ENCODE measurements at places on chromosomes 4 and X.

DNA sequence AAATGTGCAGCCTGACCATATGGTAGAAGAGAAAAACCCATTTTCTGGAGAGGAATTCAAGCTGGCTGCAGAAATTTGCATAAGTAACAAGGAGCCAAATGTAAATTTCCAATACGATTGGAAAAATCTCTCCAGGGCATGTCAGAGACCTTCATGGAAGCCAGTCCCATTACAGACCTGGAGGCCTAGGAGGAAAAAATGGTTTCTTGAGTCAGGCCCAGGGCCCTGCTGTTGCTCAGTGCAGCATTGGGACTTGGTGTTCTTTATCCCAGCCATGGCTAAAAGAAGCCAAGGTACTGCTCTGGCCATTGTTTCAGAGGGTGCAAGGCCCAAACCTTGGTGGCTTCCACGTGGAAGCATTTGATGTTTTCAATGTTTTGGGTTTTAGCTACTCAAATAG lies 70.6 kb downstream of the MAGEC2 start:
- no peak for DNase-seq

GRCh38 chrX:46628460-46629371 lies 55.2 kb downstream of the CHST7 start:
- DNase-seq: no peak

DNA sequence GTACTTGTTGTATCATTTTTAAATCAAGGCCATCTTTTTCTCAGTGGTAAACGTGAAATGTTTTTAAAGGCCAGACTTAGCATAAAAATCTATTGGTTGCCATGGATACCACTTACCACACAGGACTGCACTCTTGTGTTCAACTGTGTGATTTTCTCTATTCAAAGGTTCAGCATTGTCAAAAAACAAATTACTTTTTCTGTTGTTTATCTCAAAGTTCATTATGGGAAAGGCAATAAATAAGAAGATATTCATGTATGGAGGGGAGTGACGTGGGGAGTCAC lies 231.0 kb upstream of the GATB start:
- no peak for DNase-seq

DNA sequence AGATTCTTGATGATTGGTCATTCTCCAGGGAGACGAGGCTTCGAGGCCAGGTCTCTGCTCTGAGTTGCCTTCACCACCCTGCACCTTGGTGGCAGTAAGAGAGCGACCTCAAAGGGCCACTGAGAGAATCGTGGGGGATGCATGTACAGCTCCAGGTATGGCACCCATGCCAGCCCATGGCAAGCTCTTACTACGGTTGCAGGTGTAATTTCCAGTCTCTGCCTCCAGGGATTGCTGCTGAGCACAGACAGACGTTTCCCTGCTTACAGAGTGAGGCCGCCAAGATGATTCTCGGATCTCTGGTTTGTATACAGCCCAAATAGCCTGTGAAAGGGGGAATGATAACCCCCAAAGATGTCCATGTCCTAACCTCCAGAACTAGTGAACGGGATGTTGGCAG lies 16.3 kb upstream of the DRD5 start:
- peak; percentile 10 for DNase-seq

DNA sequence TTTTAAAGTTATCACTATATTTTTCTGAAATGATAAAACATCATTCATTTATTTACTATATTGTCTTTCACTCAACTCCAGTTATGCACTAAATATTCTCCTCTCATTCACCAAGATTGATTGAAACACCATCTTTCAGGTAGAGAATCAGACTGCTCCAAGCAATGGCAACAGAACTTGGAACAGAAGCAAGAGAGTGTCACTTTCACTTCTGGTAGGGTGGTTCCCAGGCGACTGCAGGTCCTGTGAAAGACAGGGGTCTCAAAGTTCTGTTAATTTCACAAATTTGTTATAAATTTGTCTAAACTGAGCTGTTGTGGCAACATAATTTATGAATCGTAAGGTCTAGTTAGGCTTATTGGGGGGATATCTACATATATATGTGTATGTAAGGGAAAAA lies 47.8 kb downstream of the RHOH start:
- DNase-seq: no peak

- no peak for DNase-seq
Measured at GRCh38 chrX:34578237-34578636, 78.8 kb downstream of the TMEM47 start.

DNA sequence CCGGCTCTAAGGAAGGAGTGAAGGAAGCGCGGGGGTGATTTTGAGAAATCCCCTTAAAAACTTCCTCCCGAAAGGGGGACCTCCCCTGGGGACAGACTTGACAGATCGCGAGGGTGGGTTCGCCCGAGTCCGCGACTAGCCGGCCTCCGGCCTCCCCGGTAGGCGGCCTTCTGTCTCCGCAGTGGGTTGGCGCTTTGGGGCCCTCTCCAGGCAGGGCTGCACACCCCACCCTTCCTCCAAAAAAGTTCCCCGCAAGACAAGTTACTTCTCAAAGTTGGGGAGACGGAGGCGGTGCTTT lies 24.8 kb downstream of the HOPX start:
- DNase-seq: no peak

DNA sequence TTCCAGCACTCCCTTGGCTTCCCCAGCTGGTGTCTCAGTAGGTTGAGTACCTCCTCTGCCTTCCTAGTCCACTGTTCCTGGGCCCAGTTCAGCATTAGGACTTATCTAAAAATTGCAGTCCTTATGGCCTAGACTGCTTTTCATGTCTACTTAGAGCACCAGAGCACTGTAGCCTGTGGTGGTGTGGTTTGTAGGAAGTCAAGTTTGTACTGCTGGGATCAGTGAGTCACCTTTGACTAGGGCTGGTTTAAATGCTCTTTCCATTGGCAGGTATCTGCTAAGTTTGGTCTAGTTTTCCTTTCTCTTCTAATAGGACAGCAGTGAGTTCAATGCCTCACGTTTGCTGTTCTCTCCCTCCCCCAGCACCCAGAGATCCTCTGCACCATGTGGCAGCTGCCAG lies 233.6 kb upstream of the WDFY3 start:
- no peak for DNase-seq

DNA sequence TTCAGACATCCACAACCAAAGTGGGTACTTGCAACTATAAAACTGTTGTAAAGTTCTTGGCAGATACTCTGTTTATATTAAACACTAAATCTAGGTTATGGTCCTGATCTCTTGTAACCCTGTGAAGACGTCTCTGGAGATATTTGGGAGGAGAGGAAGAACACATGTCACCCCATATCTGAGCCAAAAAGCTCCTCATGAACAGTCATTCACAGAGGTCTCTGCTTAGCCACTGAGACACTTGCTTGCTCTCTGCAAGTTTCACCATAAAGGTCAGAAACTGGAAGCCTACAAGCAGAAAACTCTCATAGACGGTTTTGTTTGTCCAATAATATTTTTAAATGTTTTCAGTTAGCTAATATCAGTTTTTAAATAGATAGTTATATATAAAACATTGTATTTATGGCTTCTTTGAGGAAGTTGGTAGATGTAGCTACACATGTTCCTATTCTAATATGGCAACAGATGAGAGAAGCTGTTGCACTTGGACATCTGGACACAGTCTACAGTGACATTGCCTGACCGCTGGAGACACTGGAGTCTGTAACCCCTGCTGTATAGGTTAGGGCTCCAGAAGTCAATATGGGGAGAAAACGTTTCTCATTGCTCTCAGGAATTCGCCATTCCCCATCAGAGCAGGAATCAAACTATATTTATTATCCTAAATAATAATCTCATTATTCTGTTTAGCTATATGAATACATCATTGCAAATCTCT lies 73.6 kb downstream of the C4orf46 start:
- no peak for DNase-seq

GRCh38 chr4:159283696-159284095 lies 180.8 kb downstream of the RAPGEF2 start:
- no peak for DNase-seq

DNA sequence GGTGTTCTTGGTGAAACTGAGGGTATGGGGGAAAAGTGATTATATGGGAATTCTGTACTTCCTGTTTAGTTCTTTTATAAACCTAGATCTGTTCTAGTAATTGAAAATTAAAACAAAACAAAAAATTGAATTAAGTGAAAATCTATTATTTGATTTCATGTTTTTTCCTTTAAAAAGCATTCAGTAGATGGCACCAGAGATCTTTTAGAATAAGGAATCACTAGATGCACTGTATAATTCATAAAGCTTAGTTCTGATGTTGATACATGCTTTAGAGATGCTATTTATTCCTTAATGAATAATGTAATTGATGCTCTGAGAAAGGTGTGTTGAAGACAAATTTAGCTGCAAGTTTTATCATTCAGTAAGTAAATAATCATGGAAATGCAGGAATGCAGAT lies 87.3 kb downstream of the LCORL start:
- DNase-seq: no peak

DNA sequence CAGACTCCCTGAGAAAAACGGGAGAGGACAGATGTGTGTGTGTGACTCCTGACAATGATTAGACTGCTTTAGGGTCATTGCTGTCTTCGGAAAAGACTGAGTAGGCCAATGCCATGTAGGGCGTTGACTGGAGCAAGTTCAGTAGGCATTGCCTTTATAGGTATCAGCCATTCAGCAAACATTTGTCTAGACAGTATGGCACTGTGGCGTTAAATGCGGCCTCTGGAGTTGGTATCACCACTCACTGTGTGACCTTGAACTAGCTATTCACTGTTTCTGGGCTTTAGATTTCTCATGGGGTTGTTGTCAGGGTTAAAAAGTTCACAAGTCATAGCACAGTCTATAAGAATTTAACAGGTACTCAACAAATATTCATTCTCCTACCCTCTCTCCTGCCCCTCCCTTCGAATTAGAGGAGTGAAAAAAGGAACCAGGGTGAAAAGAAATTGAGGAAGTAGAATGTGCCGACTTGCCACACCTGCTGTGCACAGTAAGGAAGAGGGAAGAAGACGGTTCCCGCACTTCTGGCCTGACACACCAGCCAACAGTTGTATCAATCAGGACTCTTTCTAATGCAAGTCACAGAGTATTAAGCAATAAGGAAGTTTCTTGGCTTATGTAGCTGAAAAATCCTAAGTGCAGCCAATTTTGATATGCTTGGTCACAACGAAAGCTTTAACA lies 83.2 kb upstream of the PLAC8 start:
- DNase-seq: no peak

- DNase-seq: no peak
Measured at GRCh38 chr4:179855469-179855868, 2387.7 kb upstream of the TENM3 start.

- no peak for DNase-seq
Measured at GRCh38 chr4:25863831-25864418, 1.1 kb upstream of the SEL1L3 start.

GRCh38 chrX:32871636-32872035 lies 339.7 kb downstream of the DMD start:
- DNase-seq: no peak

DNA sequence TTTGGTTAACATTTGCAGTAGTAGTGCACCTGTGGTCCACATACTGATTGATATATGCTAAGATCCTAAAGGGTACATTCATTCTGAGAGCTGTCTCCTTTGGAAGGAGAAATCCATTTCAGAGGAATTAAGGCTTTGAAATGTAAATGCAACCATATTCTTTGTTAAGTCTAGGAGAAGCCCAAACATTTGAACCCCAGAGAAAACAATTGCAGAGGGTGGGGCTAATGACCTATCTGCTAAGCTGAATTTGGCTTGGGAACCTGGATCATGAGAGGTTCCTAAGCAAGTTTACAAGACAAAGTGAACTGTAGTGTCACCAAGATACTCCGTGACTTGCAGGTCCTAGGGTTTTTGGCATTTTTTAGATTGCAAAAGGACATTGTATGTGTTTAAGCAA lies 41.2 kb downstream of the LAS1L start:
- no peak for DNase-seq

- DNase-seq: no peak
Measured at GRCh38 chrX:12977761-12978204, 2.9 kb downstream of the TMSB4X start.

DNA sequence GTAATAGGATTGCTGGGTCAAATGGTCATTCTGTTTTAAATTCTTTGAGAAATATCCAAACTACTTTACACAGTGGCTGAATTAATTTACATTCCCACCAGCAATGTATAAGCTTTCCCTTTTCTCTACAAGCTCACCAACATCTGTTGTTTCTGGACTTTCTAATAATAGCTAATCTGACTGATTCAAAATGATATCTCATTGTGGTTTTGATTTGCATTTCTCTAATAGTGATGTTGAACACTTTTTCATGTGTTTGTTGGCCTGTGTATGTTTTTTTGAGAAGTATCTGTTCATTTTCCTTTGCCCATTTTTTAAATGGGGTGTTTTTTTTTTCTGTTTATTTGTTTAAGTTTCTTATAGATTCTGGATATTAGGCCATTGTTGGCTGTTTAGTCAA lies 659.0 kb upstream of the GNPDA2 start:
- DNase-seq: no peak

DNA sequence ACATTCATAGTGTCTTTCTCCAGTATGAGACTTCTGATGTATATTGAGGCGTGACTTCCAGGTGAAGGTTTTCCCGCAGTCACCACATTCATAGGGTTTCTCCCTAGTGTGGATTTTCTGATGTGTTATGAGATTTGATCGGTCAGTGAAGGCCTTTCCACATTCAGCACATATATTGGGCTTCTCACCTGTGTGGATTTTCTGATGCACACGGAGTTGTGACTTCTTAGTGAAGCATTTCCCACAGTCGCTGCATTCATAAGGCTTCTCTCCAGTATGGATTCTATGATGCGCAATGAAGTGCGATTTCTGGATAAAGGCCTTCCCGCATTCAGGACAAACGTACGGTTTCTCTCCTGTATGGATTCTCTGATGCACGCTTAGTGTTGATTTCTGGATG lies 35.4 kb downstream of the ZNF41 start:
- DNase-seq: no peak

GRCh38 chrX:93673869-93674271 lies at the start of gene FAM133A:
FAM133A (plus strand) TSS chrX:93674206; CDS start chrX:93709420, 35,214 bp downstream.
- no peak for DNase-seq

GRCh38 chrX:133973704-133974103 lies 11.7 kb downstream of the GPC3 start:
- no peak for DNase-seq

- DNase-seq: no peak
Measured at GRCh38 chr4:168787801-168788595, 222.1 kb downstream of the CBR4 start.

GRCh38 chrX:128460835-128461234 lies 408.6 kb upstream of the ACTRT1 start:
- DNase-seq: peak; percentile 2

GRCh38 chr4:114905017-114905416 lies 208.4 kb downstream of the NDST4 start:
- no peak for DNase-seq

- no peak for DNase-seq
Measured at GRCh38 chrX:121114691-121115090, 67.3 kb downstream of the GLUD2 start.

DNA sequence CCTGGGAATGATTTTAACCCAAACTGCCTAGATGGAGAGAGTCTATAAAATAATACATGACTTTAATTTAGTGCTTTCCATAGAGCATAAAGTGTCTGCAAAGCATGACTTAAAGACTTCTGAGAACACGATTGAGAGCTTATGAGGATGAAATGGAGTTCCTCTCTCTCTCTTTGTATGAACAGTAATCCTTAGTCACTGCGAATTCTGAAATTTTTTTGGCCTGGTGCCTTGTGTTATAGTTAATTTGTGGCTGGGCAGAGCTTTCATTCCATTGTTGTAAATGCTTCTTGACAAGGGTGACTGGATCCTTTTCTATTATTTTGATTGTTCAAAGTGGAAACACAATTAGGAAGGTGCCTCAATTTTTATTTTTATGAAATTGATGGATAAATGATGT lies 179.5 kb downstream of the CEP135 start:
- no peak for DNase-seq

- no peak for DNase-seq
Measured at GRCh38 chrX:40700640-40701342, 34.6 kb downstream of the MED14 start.

GRCh38 chr4:142402900-142403299 lies 443.2 kb downstream of the INPP4B start:
- no peak for DNase-seq
